ENCODE measurements at places on chromosomes 2 and 18.

GRCh38 chr18:23401400-23402347 lies 51.4 kb upstream of the RIOK3 start:
- DNase-seq = peak; percentile 62

- no peak for DNase-seq
These were observed 160.9 kb upstream of the MEIS1 start for GRCh38 chr2:66273933-66274490.

DNA sequence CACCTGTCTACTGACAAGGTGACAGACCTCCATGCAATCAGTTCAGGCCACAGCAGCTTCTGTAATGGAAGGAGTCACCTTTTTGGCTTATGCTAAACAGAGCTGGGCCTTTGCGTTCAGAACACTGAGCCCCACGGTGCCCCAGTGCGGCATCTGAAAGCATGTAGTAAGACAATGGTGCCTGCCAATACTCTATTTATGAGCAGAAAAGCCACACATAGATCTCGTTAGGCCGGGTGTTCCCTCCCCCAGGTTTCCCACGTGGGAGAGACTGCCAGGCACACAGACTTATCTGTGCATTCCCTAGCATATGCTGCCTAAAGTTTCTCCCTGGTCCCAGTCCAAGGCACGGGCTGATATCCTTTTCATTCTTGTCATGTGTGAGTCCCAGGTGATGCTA lies 150.9 kb downstream of the ACTR3 start:
- DNase-seq = no peak

GRCh38 chr18:3246635-3247239 lies 864 bp upstream of the MYL12A start:
- peak; percentile 25 for DNase-seq

DNA sequence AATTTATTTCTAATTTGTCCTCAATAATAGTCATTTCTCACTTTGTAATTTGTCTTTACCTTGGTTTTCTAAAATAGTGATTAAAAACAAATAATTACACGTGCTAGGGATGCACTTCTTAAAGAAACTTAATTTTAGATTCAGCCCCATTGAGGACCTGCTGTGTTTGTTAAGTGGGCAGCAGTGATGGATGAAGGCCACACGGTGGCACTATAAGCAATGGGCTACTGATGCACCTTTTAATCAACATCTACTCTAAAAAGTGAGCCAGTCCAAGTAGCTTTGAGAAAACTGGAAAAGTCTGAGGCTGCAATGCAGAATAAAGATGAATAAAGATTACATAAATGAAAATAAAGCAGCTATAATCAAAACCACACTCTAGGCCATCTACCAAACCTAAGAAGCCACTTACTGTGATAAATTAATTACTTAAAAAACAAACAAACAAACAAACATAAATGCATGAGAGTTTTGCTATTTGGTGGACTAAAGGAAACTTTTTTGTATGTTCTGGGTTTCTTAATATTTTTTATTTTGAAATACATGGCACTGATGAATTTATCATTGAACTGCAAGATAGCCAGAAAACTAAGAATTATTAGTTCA lies 89.3 kb downstream of the PDE11A start:
- peak; percentile 17 for DNase-seq

GRCh38 chr2:183010112-183010511 lies 28.1 kb downstream of the NCKAP1 start:
- DNase-seq = no peak

GRCh38 chr2:170409164-170409535 lies 231.2 kb downstream of the MYO3B start:
- peak; percentile 73 for DNase-seq

DNA sequence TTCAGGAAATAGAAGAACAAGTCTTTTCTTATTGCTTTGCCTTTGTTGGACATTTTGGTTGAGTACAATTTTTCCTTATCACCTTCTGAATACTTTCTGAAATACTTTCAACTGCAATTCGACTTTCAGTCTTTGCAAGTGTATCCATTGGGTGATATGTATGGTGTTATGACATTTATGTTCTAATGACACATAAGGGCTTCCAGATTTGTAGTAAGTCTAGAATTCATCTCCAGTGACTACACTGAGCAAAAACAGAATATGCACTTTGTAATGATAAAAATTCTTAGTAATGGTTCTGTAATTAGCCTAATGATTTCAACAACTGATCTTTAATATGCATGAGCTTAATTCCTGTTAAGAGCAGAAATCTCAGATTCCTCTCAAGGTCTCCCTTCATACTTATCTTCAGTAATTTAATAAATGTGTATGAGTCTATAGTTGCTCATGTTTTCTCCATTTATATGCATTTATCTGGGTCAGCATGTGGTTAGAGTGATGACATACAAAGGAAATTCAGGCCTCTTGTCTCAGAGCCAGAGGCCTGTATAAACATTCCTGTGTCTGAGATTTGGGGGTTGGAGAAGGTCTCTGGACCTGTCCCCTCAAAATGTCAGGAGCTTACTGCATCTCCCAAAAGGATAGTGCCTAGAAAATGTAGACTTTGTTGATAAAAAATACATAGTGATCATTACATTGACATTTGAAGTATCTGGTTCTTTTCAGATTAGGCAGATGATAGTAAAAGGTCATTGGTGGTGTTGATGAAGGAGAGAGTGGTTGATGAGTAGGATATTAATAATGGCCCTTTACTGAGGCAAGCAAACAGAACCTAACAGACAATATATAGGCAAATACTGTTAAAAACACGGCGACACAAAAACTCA lies 114.9 kb downstream of the QPCT start:
- DNase-seq = no peak

DNA sequence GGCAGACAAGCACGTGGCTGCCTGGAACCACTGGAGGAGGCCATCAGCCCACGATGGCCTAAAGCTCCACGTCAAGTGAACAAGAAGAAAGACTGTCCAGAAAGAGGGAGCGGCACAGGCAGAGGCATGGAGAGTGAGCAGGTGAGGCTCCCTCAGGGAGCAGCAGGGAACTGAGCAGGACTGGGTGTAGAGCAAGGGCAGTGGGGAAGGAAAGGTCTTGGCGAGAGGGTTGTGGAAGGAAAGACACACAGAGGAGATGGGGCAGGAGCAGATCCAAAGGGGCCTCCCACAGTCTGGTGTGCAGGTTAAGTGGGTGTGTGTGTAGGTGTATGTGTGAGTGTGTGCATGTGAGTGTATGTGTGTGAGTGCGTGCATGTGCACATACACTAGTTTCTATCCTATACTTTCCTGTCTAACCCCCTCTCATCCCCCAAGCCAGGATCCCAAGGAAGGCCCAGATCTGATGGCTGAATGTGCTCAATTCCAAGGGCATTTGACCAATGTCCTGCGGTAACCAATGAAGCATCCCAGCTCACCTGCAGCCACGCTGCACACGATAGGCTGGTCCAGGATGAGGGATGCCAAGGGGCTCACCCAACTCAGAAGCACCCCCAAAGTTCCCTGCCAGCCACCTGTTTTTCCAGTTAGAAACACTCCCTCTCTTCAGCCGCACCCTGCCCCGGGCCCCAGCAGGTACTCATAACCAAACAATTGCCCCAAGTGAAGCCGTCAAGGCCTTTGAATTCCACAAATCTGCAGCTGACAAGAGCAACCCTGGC lies 262.5 kb upstream of the RAB6C start:
- no peak for DNase-seq

DNA sequence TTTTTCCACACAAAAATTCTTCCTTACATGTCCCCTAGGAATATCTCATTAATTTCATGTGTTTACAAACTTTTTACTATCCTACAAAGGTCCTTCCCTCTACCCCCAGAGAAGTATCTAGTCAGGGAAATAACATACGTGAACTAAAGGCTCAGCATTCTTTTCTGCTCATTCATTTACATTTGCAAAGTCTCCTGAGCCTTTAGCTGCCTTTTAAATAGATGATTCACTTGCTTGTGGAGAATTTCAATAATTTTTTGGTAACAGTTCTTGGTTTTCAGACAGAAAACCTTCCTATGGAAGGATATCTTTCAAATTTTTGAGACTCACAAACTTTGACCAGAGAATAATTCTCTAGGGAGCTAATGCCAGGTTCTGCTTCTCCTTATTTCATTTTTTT lies 81.5 kb upstream of the RMDN2 start:
- no peak for DNase-seq

- DNase-seq = no peak
These were observed 158.3 kb downstream of the LDLRAD4 start for GRCh38 chr18:13376841-13377351.

GRCh38 chr18:45518311-45519155 lies 96.7 kb upstream of the SLC14A2 start:
- DNase-seq = no peak

GRCh38 chr18:50458796-50459195 lies 84.0 kb downstream of the SKA1 start:
- no peak for DNase-seq

DNA sequence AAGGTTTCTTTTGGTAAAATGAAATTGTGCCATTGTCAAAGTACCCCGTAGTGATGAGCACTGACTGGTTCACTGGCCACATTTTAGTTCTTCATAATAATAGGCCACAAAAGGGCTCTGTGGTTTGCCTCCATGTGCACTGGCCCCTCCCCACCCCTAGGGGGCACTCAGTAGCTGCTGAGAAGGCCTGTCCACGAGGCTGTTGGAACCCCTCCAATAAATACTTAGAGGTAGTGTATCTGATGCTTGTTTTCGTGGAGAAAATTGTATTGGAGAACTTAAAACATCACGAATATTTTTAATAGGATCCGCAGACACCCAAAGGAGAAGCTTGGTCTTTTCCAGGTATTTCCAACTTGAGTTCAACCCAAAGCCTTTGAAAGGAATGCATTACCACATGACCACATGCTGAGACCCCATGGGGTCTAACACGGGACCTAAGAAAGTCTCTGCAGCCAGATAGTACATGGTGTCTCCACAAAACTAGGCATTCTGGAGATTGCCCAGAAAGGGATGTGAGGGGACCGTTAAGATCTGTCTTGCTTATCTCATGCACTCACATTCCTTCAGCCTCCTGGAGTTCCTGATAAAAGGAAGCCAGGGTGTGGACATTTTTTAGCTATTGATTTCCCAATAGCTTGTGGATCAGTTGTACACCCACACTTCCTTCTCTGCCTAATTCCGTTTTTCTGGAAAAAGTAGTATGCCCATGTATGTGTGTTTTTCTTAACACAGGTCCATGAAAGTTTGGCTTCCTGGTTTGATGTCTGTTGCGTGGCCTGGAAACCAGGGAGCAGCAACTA lies 28.5 kb upstream of the NOSTRIN start:
- DNase-seq = peak; percentile 75

- DNase-seq = no peak
These were observed 160.7 kb upstream of the EPAS1 start for GRCh38 chr2:46136481-46136880.

- no peak for DNase-seq
These were observed 5.6 kb downstream of the IDH1 start for GRCh38 chr2:208249296-208249695.

- DNase-seq = no peak
These were observed 552.8 kb downstream of the BCL11A start for GRCh38 chr2:60000686-60001085.

- DNase-seq = no peak
These were observed 718.1 kb upstream of the ID2 start for GRCh38 chr2:7963787-7964186.

GRCh38 chr2:142041996-142042395 lies 88.8 kb downstream of the LRP1B start:
- no peak for DNase-seq

DNA sequence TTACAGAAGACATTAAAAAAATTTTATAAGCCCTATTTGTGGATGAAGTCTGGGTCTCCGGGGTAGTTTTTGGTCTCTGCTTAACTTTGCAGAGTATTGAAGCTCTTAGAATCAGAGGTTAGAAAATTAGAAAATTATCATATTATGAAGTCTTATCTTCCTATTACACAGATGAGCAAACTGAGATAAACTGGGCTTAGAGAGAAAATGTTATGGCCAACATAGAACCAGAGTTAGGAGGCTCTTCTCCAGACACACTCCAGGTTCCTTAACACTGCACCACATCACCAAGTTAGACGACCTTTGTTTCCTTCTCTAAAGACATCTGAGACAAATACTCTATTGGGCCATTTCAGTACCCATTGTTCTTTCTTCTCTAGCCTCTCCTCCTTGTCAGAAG lies 36.7 kb upstream of the NEB start:
- no peak for DNase-seq

GRCh38 chr2:101147062-101147461 lies 4.1 kb downstream of the TBC1D8 start:
- no peak for DNase-seq

- no peak for DNase-seq
These were observed 113.3 kb downstream of the MYCN start for GRCh38 chr2:16053437-16054257.

GRCh38 chr2:182867426-182868053 lies 1.1 kb upstream of the FRZB start:
- DNase-seq = no peak

- no peak for DNase-seq
These were observed 2.0 kb downstream of the TMEM169 start for GRCh38 chr2:216083464-216084281.

- no peak for DNase-seq
These were observed 1399.1 kb upstream of the PIK3C3 start for GRCh38 chr18:40555914-40556313.

GRCh38 chr2:158142568-158143332 lies 41.1 kb downstream of the UPP2 start:
- no peak for DNase-seq

GRCh38 chr2:218259099-218259961 lies 1.5 kb upstream of the GPBAR1 start:
- no peak for DNase-seq
